ENCODE measurements at places on chromosomes 13 and 19. TPM values are rescaled to one million over a fixed set of nuclear protein-coding genes. Genes with fewer than 3 reads are reported as not detected.

CAPNS1 gene
- total RNA-seq, result 166 TPM

ABHD13 gene
- total RNA-seq, result 12.6 TPM

KLK11 gene
- not detected for total RNA-seq

GRCh38 chr19:49338691-49339300 lies 3.6 kb downstream of the CD37 start:
- peak overlapping the region; percentile 10 for H3K27ac ChIP-seq
- peak; percentile 86 for DNase-seq
- H3K27me3 ChIP-seq, result no peaks in the 10 kb centered on the region
- H3K4me1 ChIP-seq, result peaks cover 20% of the 10 kb centered on the region

DNA sequence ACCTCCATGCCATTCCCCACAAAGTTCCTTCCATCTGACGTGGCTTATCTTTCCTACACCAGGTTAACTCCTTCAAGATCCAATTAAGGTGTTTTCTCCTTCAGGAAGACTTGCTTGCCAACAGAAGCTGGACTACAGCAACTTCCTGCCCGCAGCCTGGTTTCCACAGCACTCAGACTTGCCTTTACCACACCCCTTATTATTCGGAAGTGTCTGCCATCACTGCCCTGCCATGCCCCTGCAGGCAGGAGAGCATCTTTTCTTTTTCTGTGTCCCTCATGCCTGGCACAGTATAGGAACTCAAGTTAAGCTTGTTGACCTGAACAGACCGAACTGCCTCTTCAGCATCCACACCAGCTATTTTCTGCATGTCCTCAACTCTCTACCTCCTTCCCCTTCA lies 168.0 kb downstream of the FOXO1 start:
- no peak for DNase-seq
- H3K4me3 ChIP-seq, result no peak overlapping the region
- H3K4me1 ChIP-seq, result peaks cover 3% of the 10 kb centered on the region
- no peaks in the 10 kb centered on the region for H3K27me3 ChIP-seq
- H3K36me3 ChIP-seq, result no peaks in the 10 kb centered on the region

DNA sequence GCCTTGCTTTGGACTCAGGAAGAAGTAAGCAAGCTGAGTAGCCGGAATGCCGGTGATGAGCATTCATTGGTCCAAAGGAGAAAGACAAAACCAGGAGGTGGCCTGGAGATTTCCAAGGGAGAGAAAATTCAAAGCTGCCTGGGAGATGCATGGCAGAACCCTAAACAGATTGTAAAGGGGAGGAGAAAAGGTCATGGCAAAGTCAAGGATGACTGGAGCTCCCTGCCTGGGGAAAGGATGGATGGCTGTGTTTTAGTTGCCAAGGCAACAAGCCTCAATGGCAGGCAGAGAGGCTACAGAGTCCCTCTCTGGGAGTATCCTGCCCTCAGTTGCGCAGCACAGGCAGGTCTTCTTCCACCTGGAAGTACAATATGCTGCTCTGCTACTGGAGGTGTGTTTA lies 134.0 kb downstream of the ENOX1 start:
- DNase-seq, result no peak
- no peaks in the 10 kb centered on the region for H3K27me3 ChIP-seq
- H3K27ac ChIP-seq, result no peak overlapping the region
- H3K4me3 ChIP-seq, result no peak overlapping the region

DNA sequence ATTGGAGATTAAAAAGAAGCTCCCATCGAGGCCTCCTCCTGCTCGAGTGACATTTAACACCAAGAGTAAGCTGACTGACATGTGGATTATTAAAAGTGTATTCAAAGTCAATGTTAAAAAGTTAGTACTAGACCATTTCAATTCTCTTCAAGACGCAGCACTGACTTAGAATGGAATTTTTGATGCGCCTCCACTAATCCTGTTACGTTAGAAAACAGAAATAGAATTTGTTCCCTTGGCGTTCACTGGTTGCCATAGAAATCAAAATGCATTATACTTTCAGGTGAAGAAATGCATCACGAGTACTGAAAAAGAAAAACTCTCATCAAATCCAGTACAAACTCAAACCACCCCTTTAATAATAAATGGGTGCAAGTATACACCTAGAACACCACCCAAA lies 42.2 kb downstream of the BRD4 start:
- no peak overlapping the region for H3K27ac ChIP-seq
- no peaks in the 10 kb centered on the region for H3K27me3 ChIP-seq
- no peaks in the 10 kb centered on the region for H3K36me3 ChIP-seq

DNA sequence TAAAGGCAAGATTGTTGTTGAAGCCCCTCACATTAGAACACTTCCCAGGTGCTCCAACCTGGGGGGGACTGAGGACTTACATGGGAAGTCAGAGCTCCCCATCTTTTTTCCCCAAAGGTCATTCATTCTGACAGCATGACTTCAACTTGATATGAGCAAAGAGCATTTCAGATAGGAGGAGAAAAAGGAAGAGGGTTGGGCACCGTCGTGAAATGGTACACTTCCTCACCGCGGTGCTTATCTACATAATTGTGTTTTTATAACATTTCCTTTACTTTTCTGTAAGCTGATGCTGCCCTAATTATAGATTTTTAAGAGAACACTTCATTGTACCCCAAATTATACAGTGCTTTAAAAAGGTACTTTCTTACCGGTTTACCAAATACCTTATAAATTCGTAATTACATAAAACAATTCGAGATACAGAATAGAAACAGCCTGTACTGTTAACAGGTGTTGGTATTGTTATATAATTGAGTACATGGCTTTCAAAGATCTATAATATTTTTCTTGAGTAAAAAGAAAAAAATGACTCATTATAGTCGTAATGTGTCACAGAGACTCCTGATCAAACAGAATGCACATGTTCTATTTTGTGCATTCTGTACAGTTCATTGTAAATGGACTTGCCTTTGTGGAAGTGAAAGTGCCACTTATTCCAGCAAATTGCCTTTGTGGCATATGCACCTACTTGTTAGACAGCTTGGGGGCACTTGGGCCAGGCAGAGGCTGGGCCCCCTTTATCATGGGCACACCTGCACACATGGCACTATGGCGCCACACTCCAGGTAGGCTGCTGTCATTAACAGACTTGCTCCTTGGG lies 81.8 kb downstream of the GGACT start:
- DNase-seq, result no peak
- H3K4me1 ChIP-seq, result no peaks in the 10 kb centered on the region
- H3K36me3 ChIP-seq, result no peaks in the 10 kb centered on the region
- H3K27ac ChIP-seq, result no peak overlapping the region
- H3K4me3 ChIP-seq, result no peak overlapping the region

GRCh38 chr13:98576200-98576945 lies 534 bp downstream of the STK24 start:
- peak overlapping the region; percentile 100 for H3K27ac ChIP-seq
- no peaks in the 10 kb centered on the region for H3K36me3 ChIP-seq
- no peaks in the 10 kb centered on the region for H3K27me3 ChIP-seq
- H3K4me3 ChIP-seq, result peak overlapping the region; percentile 90
- peak; percentile 61 for DNase-seq
- peaks cover 25% of the 10 kb centered on the region for H3K4me1 ChIP-seq

DNA sequence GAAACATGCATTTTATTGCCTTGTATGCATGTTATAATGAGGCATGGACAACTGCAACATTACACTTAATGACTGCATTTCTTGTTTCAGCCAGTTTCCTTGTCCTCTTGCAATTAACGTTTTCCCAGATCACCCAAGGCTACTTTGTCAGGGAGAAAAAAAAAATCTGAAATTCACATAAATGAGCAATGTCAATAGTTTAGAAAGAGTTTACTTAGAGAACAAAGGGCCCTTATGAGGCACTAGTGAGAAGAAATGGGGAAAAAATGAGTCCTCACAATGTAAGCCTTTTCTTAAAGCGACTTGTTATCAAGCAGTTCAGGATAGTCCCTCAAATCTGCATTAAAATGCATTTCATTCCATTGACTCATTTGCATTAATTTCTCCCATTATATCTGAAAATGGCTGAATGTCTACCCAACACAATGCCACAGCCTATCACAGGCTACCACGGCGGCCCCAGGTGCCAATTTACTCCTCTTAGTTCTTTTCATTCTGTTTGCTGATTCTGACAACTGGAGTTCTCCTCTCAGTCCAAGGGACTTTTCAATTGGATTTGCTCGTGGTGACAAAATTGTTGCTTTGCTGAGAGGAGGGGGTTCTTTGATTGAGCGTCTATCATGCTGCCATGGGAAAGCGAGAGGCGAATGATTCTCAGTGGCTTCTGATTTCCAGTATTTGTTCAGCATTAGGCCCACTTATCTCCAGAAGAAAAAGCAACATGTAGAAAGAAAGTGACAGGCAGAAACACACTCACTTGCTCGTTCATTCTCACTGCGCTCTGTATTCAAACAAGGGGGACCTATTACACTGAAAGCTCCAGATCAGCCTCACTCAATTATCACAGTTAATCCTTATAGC lies 107.1 kb downstream of the DACH1 start:
- no peak overlapping the region for H3K4me3 ChIP-seq
- no peaks in the 10 kb centered on the region for H3K27me3 ChIP-seq
- DNase-seq, result no peak
- H3K36me3 ChIP-seq, result no peaks in the 10 kb centered on the region
- H3K27ac ChIP-seq, result no peak overlapping the region
- H3K4me1 ChIP-seq, result no peaks in the 10 kb centered on the region

GRCh38 chr13:38713046-38713445 lies 26.2 kb downstream of the FREM2 start:
- no peaks in the 10 kb centered on the region for H3K27me3 ChIP-seq
- H3K4me1 ChIP-seq, result peaks cover 16% of the 10 kb centered on the region
- no peaks in the 10 kb centered on the region for H3K36me3 ChIP-seq
- no peak overlapping the region for H3K4me3 ChIP-seq
- DNase-seq, result no peak

DNA sequence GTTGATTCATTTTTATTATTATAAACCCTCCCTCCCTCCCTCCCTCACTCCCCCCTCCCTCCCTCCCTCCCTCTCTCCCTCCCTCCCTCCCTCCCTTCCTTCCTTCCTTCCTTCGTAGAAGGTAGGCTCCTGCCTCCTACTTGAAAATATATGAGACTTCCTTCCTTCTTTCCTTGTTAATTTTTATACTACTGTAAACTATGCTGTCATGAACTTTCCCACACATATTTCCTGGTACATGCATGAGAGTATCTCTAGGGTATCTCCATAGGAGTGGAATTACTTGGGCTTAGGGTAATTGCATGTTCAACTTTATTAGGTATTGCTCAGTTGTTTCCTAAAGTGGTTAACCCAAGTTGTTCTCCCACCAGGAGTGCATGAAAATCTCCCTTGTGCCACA lies 330.6 kb downstream of the KCNRG start:
- H3K27me3 ChIP-seq, result no peaks in the 10 kb centered on the region
- H3K4me3 ChIP-seq, result no peak overlapping the region
- no peak overlapping the region for H3K27ac ChIP-seq
- DNase-seq, result no peak
- peaks cover 6% of the 10 kb centered on the region for H3K4me1 ChIP-seq
- H3K36me3 ChIP-seq, result no peaks in the 10 kb centered on the region
